ENCODE measurements at places on chromosomes 6 and 20.
A peak's percentile ranks its signal among the peaks of the same experiment; 100 is the strongest.

DNA sequence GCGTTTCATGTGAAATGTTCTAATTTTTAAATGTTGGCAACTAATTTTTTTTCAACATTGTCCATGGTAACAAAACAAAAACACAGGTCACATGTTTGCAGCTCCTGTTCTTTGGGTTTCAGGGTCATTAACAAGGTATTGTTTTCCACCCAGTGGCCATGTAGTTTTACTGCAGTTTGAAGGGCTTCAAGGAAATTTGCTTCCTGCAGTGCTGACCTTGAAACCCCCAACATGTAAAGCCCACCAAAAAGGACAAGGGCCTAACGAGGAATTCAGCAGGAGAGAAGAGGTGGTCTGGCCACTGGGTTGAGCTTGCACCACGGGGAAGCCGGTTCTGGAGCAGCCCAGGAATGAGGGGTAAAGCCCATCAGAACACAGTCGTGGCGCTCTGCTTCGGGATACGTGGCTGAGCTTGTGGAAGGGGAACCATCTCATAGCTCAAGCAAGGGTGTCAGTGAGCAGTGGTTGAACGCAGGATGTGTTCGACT lies 13.9 kb upstream of the KLHL31 start:
- DNase-seq = no peak

DNA sequence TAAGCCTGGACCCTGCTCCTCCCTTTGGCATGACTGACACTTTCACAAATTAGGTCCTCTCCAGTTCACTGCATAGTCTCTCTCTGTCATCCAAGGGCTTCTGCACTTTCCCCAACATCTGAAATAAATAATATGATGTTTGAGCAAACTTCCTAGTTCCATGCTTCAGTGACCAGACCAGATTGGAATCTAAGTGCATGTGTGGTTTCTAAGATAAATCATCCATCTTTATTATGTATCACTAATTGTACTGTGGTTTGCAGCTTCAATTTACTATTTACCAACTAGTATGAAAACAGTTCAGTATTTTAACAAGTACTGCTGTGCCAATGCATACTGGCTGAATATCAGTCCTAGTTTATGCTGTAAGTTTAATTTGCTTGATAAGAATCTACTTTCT lies 18.7 kb downstream of the SESN1 start:
- no peak for DNase-seq

GRCh38 chr6:141103246-141103645 lies 1029.5 kb upstream of the GJE1 start:
- DNase-seq = peak; percentile 41

DNA sequence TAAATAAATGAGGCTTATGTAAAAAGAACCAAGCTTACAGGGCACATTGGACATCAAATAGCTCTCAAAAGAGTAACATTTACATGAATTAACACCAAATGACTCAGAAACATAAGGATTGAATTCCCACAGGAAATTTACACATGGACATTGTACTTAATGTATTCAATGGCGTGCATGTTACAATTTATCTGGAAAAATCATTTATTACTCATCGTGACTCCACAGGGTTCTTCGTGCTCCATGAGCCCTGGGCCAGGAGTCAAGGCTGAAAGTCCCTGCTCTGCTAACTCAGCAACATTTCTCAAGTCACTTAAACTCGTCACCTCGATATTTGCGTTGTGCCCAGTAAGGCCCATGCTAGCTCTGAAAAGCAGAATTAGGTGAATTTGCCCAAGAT lies 158.5 kb downstream of the PHACTR1 start:
- peak; percentile 14 for DNase-seq

- DNase-seq = no peak
Measured at GRCh38 chr6:16359563-16359962, 121.2 kb downstream of the GMPR start.

DNA sequence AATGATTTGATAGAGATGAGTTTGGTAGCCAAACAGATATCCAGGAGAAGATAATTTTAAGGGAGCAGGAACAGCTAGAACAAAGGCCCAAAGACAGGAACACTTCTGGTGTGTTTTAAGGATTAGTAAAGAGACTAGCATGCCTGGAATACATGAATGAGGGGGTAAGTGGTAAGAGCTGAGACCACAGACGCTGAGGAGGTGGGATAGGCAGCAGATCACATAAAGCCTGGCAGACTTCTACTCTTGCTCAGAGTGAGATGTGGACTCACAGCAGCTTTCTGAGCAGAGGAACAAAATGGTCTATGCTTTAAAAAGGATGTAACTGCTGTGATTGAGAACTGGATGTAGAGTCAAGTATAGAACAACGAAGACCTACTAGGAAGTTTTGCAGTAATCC lies 100.1 kb downstream of the EPHA7 start:
- DNase-seq = no peak

GRCh38 chr20:7274870-7275269 lies 507.4 kb downstream of the BMP2 start:
- DNase-seq = no peak

DNA sequence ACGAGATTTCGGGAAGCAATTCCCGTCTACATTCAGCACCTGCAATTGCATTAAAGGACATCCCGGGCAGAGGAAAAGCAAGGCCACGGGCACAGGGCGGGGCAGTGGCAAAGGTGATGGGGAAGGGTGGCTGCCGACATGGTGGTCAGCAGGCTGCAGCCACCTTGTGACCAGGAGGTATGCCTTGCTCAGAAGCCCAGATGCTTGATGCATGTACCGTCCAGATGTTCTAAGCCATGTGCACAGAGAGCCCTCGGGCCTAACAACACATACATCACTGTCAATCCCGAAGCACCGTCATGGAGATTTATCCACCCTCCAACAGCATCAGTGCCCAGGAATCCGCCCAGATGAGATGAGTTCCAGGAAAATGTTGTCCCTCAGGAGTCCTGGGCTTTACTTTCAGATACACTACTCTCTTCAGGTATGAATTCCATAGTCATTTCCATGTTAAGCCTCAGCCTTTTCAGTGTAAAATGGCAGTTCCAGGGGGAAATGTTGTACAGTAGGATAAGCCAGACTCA lies 77.8 kb upstream of the FRMD1 start:
- DNase-seq = no peak

- no peak for DNase-seq
Measured at GRCh38 chr20:22954661-22955060, 80.5 kb upstream of the SSTR4 start.

DNA sequence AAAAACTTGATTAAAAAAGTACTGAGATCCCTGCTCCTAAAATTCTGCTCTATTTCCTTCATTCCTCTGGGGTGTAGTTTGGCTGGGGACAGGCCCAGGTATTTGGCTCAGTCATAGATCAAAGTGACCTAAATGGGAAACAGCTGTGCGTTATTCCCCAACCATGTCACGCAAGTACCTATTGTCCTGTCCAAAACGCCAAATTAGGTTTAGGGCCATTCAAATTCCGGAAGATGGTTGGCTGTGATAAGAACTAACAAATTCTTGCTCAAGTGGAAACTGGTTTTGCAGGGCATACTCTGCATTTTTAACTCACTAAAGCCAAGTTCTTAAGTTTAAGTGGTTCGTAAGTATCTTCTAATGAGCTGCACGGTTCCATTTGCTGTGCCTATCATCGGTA lies 147.6 kb upstream of the TMEM170B start:
- no peak for DNase-seq

- DNase-seq = peak; percentile 47
Measured at GRCh38 chr20:58169450-58169849, 59.0 kb downstream of the ANKRD60 start.

- DNase-seq = no peak
Measured at GRCh38 chr6:132354517-132355167, 46.6 kb downstream of the MOXD1 start.

DNA sequence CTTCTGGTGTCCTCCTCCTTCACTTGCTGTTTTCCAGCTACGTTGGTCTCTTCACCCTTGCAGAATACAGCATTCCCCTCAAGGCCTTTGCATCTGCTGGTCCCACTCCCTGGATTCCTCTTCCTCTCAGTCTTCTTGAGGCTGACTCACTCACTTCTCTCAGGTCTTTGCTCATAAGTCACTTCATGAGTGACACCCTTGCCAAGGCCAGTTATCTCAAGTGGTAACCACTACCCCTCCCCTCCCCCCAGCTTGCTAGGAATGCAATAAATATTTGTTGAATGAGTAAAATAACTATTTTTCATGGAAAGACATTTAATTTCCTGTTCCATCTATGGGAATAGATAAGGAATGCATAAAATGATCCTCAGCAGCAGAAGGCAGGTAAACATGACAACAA lies 131.7 kb downstream of the PLCB4 start:
- peak; percentile 74 for DNase-seq

DNA sequence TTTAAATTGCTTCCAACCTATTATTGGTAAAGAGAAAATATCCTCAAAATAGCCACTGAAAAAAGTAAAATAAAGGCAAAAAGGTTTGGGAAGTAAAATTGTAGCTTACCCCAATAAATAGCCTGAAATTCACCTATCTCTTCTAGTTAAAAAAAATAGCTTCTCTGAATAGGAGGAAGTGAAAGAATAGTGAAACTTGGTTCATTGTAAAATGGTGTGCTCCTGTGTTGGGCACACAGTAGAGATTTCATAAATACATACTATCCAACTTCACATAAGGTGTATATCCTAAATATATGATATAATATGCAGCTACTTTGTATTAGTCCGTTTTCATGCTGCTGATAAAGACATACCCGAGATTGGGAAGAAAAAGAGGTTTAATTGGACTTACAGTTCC lies 45.3 kb downstream of the CDK19 start:
- no peak for DNase-seq

GRCh38 chr6:74268815-74269599 lies 573.0 kb downstream of the CD109 start:
- DNase-seq = no peak

DNA sequence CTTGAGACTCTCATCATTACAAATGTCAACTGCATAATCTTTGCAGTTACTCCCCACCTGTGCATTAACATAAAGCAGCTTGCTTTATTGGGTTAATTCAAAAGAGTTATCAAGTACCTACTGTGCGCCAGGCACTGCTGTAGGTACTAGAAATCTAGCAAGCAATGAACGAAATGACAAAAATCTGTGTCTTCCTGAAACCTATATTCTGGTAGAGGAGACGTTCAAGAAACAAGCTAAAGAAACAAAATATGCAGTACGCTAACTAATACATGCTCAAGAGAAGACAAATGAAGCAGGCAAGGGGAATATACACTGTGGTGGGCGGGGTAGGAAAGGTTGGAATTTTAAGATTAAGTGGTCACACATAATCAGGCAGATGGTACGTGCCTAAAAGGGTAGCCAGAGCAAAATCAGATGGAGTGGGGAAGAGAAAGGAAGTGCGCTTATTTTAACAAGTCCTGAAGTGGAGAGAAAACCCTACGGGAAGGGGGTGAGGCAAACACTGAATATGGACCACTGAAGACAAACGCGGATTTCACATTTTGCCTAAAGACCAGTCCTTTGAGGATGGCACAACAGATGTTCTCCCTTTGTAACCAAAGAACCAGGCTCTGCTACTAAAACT lies 1.2 kb downstream of the ELOVL2 start:
- no peak for DNase-seq

DNA sequence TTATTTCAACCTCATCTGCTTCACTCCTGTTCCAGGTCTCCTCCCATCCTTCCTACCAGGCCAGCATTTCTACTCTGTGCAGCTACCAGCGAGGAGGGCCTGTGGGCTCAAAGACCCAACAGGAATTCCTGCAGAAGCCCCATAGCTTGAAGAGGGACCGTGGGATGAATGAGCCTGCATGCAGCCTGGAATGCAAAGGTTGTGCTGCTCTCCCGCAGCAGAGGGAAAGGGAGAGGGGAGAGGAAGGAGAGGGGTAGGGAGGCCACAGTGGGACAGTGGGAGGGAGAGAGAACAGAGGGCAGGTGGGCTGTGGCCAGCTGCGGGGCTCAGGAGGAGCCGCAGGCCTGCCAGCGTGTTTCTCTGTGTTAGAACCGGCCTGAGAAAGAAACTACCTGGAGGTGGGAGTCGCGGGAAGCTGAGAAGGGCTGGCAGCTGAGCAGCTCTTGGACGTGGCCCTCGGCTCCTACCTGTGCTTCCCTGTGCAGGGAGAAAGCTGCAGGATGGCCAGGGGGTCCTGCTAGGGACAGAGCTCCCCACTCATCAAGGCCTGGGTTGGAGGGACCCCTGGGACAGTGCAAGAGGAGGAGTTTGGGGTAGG lies 66.1 kb upstream of the MLN start:
- no peak for DNase-seq

GRCh38 chr20:7924692-7925091 lies 15.6 kb downstream of the HAO1 start:
- DNase-seq = peak; percentile 64

GRCh38 chr20:37299718-37300528 lies 10.5 kb downstream of the MANBAL start:
- no peak for DNase-seq

DNA sequence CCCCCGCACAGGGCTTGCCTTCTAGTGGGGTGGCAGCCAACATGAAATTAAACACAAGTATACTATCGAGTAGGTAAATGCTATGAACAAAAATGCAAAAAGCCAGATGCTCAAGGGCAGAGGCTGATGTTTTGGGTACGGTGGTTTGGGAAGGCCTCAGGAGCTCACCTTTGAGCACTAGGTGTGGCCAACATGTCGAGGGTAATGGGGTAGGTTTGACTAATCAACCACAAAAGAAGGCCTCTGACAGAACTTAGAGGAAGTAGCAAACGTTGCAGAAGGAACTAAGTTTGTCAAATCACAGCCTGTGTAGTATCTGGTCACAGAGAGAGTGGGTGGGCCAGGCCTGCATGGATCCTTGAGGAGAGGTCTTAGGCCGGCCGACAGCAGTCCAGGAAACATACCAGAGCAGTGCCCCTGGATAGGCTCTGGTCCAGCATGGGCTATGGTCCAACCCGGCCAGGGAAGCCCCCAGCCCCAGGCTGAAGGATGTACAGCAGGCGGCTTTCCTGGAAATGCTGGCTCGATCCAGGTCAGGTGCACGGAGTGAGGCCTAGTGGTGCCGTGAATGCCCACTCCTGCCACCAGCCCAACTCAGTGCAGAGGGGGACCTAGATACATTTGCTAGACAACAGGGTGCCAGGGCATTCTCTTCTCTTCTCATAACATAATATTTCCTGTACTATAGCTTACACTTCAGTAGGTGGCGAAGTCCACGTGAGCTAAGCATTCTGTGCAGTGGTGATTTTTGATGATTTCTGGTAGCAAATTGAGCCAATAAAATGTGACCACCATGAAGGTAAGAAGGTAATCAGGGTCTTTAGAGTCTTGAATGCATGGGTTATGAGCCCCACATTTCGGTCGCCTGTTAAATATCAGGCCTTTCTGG lies 56.3 kb upstream of the CD93 start:
- DNase-seq = no peak

GRCh38 chr6:134757911-134758361 lies 192.0 kb downstream of the ALDH8A1 start:
- no peak for DNase-seq

DNA sequence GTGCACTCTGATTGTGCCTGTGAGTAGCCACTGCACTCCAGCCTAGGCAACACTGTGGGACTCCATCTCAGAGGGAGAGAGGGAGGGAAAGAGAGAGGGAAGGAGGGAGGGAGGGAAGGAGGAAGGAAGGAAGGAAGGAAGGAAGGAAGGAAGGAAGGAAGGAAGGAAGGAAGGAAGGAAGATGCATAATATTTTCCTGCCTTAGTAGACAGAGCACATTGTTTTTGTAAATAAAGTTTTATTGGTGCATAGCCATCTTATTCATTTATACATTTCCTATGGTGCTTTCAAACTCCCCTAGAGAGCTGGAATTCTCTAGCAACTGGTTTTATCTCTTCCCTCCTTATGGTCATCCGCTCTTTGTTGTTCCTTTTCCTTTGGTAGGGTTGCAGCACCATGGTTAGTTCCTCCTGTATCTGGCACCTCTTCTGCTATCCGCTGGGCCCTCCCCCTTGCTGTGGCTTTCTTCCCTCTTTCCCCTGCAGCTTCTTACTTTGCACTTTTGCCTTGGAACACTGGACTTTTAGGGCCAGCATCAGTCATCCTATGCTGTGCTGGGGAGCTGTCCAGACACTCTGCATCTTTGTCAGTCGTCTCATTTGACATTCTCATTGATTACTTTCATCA lies 20.2 kb downstream of the GPR6 start:
- no peak for DNase-seq

Data from muscle of back (tissue), 13 donors.